ENCODE measurements at places on chromosomes 7 and 10. TPM values are rescaled to one million over a fixed set of nuclear protein-coding genes. Genes with fewer than 3 reads are reported as not detected.

DNA sequence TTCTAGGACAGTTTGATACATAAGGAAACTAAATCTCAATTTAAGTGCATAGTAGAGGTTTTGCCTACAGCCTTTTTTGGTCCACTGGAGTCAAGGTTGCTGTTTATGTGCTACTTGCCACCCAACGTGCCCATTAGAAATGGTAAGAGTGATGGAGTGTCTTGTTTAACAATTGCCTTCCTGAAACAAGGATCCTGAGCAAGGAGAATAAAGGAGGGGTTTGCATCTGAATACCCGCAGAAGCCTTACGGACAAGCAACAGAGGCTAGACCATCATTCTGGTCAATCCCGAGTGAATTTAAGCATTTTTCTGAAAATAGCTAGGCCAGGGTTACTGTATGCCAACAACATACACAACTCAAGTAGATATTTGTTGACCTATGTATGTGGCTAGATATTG is 63.6 kb downstream of the MARCHF5 start:
- no peak for DNase-seq

GRCh38 chr10:75201793-75202307 is 8.7 kb upstream of the VDAC2 start:
- DNase-seq = no peak

DNA sequence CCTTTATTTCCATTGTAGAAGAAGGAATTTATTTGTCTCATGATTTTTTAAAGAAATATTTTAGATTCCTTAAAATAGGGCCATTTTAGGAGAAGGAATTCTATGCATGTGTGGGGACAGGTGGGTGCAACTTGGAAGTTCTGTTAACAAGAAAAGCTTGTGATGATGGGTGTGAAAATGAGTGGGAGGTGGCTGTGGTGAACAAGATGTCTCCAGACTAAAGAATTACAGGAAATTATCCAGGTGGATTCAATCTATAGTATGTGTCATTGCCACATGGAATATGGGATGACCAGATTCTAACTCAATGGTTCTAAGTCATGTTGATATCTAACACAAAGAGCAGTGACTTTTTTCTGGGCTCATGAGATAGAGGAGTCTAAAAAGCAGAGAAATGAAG is 229.6 kb upstream of the IGFBP3 start:
- no peak for DNase-seq

DNA sequence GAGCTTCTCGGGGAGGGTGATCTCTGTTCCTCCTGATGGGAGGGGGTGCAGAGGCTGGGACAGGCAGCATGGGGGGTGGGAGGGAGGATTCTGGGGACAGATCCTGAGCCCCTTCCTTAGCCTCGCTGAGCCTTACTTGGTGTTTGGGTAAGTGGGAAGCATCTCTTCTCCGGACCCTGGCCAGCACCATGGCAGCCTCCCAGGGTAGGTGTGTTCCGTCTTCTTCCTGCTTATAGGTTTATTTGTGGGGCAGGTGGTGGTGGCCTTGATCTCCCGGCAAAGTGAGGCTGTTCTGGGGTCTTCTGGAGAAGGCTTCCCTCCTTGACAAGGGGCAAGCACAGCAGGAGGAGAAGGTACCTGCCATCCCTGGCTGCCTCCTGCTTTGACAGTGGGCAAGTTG is 226.9 kb downstream of the GLRX3 start:
- no peak for DNase-seq

DNA sequence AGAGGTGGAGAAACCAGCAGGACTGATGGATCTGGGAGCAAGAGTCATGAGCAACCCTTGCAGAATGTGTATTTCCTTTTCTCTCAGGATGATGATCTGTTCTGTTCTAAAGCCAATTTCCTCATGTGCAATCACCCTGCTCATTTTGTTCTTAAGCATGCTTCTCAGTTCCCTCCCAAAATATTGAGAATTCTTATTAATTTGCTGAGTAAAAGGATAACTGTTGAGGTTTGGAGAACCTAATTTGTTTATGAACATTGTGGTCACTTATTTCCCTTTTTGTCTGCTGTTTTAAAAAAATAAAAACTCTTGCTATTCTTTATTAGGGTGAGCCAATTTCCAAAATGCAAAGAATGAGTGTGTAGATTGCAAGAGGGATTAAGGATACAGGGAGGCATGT is 106.8 kb downstream of the APBB1IP start:
- DNase-seq = no peak

DNA sequence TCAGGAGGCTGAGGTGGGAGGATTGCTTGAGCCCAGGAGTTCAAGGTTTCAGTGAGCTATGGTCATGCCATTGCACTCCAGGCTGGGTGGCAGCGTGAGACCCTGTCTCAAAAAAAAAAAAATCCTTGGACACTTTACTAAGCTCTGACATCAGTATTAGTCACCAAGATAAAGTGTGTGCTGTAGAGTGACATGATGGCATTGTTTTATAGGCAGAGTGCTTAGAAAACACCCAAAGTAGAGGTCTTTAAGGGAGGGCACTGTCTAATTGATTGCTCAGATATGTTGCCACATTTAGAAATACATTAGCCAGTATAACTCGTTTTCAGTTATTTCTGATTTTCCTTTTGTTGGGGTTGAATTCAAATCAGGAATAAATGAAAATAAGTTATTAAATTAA is 235.9 kb downstream of the REEP3 start:
- no peak for DNase-seq

DNA sequence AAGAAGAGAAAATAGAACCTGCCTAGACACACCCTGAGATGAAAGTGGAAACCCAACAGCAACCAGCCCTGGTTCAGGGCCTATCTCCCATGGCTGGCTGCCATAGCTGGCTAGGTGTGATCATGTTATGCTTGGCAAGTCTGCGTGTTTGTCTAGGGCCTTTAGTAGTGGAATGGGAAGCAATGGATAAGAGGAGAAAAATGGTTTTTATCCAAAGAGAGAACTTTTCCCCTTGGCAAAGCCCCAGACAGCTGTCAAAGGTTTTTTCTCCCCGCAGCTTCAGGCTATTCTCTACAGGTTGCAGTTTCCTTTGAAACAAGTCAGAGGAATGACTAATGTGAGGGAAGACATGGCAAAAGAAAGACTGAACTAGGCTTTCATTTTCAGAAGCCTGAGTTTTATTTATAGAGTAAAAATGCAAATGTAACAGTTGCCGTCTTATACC is 161.5 kb downstream of the SEMA3D start:
- DNase-seq = no peak

DNA sequence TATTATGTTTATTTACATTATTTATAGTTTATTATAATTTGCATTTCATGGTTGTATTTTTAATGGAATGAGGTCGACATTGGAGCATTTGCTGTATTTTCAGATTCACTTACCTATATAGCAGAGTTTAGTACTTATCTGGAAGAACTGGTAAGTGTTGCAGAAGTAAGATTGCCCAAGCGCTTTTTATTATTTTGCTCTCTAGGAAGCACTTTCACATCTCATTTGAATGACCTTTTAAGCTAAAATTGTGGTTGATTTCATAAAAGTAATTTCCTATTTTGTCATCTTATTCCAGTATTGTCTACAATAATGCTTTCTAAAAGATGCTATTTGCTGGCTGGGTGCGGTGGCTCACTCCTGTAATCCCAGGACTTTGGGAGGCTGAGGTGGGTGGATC is 28.6 kb downstream of the SEC61A2 start:
- no peak for DNase-seq

The PRKCQ gene
- polyA plus RNA-seq = 0.22 TPM

The TSPAN33 gene
- polyA plus RNA-seq = 141 TPM

Measured in naive B cell (primary cell).